NCI-H2107 (cell line): ENCODE measurements at places on chromosomes 2 and 18.
A peak's percentile ranks its signal among the peaks of the same experiment; 100 is the strongest.

DNA sequence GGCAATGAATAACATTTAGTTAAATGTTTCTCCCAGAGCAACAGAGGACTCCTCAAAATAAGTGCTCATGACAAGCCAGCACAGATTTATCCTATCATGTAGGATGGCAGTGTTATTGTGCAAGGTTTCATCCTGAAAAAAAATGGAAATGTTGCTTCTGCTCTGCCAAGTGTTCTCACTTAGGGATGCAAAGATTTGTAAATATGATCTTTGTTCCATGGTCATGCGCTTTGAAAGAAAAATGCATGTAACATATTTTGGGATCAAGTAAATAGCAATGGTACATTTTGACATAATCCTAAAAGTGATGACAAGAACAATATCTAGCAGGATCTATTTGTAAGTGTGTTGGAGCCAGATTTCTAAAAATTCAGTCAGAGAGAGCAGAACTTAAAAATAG lies 229.5 kb upstream of the CCDC150 start:
- no peak for DNase-seq

DNA sequence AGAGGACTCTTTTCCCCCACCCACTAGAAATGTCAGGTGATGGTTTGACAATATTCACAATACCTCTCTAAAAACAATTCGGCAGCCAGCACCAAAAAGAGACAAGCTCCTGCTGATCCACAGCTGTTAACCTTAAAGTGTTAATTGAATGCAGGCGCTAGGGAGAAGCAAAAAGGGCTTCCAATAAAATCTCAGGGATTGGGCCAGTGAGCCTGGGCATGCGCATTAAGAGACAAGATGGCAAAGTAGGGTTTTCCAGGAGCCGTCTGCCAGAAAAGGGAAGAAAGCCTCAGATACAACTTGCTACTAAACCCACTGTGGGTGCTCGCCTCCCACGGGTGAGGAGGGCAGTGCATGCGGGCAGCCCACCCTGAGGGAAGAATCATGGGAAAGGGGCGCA lies 98.8 kb downstream of the HS6ST1 start:
- no peak for DNase-seq

GRCh38 chr2:17748745-17749144 lies 4.9 kb downstream of the SMC6 start:
- DNase-seq = no peak

DNA sequence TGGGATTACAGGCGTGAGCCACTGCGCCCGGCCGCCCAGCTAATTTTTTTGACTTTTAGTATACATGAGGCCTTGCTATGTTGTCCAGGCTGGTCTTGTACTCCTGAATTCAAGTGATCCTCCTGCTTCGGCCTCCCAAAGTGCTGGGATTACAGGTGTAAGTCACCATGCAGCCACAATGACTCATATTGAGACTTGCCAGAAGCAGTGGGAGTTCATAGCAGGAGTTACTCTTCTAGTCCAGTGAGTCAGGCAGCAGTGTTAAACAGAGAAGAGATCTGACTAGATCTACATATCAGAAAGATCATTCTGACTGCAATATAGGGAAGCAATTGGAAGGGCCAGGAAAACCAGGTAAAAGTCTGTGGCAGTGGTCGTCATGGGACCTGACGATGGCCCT lies 1.5 kb upstream of the FLACC1 start:
- DNase-seq = no peak

GRCh38 chr2:240603081-240603835 lies 16.7 kb downstream of the CAPN10 start:
- no peak for DNase-seq

DNA sequence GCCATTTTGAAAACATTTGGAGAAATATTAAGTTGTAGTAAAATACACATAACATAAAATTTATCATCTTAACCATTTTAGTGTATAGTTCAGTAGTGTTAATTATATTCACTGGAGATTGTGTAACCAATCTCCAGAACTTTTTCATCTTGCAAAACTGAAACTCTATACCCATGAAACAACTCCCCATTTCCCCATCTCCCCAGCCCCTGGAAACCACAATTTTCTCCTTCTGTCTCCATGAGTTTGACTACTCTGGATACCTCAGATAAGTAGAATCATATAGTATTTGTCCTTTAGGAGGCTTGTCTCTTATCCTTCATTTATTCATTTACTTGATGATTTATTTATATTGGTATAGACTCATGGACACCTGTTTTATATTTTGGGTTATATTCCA lies 392.9 kb downstream of the SETBP1 start:
- no peak for DNase-seq

DNA sequence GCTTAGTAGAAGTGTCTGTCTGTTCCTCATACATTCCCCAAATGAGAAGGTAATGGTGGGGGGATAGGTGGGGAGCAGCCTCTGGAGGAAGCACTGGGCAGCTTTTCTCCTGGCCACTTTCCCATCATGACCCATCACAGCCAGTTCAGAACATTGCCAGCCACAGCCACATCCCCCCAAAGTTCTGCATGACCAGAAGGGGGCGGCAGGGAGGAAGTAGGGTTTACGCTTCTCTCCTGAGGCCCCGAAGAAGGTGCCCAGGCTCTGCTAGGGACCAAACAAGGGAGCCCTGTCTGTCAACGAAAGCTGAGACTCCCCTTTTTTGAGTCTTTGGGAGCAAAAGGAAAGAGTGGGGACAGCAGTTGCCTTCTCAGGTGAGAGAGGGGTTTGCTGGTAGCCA lies 7.7 kb downstream of the IGFBP5 start:
- DNase-seq = no peak

DNA sequence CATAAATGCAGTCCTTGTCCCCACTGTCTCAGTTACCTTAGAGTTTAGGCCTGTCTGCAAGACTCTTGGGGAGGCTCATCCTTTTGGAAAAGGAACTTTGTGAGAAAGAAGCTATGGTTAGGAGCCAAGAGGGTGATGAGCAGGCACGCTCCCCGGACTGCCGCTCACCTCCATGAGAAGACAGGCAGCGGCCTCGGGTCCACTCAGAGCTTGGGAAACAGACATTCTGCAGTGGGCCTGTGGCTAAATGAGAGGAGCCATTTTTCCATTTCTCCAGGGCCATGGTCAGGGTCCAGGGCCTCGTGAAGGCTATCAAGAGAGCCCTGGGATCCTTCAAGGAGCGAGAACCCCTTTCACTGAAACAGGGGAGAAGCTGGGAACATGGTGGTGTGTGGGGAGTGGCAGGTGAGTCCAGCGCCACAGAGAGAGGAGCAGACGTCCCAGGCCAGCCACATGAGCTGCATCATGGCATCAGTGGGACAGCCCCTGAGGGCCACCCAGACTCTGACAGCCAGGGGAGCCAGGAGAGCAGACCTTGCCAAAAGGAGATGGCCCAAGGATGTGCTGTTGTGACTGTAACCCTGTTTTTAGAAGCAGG lies 4.0 kb upstream of the TEX51 start:
- no peak for DNase-seq

DNA sequence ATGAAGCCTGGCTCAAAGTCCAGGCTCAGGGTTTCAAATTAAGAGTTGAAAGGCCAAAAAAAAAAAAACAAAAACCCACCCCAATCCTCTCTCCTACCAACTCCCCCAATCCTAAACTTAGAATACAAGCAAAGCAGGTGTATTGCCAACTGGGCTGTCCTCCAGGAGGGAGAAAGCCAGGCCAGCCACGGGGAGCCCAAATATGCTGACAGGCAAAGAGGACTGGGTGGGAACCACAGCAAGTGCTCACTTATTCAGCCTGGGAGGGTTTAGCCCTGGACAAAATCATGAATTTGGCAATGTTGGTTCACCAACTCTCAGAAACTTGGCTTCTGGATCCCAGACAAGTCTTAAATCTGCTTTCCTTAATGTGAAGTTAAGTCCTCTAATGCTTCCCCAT lies 36.5 kb downstream of the GKN2 start:
- DNase-seq = no peak

GRCh38 chr2:70632966-70633365 lies 79.3 kb upstream of the TGFA start:
- no peak for DNase-seq

DNA sequence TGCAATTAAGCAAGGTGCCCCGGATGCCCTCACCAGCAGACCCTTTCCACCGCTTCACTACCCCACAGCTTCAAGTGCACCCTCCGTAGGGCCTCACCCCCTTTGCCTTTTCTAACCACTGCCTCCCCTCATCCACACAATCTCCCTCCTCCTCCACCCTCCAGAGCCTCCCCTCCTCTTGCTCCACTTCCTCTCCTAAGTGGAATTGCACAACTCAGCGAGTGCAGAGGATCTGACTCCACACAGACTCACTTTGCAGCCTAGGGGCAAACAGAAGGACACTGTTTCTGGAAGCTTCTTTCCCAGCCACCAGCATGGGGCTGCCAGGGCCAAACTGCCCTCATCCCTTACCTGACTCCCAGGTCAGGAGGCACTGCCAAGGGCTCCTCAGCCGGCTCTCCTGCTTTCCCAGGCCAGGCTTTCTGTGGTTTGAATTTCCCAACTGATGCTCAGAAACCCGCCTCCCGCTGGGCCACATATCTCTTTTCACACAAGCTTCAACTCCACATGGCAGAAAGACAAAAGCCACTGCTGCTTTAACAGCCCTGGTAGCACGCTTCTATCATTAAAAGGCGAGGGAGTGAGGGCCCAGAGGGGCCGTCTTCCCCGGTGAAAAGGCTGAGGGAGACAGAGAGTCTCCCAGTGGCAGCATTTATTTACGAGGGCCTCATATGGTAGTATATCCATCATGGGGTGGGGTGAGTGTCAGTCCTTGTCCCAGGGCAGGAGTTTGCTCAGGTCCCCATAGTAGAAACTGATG lies 74.7 kb upstream of the MGAT4A start:
- peak; percentile 58 for DNase-seq

DNA sequence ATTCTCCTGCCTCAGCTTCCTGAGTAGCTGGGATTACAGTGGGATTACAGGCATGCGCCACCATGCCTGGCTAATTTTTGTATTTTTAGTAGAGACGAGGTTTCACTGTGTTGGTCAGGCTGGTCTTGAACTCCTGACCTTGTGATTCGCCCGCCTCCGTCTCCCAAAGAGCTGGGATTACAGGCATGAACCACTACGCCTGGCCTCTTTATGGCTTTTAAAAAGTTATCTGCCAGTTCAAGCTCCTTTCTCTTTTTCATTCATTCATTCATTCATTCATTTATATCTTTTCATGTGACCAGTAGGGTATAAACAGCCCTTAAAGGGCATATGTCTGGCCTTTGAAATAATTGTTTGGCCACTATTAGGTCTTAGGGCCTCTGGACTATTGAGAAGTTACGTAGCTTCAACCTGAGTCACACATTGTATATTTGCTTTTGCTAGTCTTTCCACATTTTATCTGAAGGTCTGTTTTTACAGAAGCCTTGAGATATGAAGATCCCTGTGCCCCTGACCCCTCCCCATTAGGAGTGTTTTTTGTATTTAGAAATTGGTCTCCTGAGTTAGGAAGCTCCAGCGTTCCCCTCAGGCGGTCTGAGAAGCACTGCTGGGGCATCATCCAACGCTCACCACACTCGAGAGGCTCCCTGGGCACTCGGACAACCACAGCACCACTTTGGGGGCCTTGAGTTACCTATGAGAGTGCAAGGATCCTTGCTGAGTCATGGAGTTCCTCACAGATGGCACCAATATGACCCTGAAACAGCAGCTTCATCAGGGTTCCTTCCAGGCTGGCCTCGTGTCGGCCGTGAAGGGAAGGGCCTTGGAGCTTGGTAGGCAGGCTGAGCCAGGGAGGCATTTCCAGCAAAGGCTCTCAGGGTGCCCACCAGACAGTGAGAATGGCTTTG lies 21.8 kb downstream of the FZD5 start:
- DNase-seq = no peak

DNA sequence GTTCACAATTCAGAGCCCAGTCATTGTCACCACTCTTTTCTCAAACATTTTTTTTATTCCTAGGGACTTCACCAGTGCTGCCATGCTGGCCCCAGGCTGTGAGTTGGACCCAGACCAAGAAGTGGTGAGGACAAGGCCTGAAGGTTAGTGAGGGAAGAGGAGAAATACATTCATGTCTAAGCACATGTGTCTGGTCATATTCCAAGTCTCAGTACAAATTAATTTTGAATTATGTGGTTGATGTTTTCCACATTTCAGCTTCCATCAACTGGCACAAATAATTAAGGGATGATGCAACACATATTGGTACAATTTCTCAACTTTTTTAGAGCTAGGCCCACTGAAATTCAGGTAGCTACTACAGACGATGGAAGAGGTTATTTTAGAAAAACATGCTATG lies 106.6 kb upstream of the UPP2 start:
- no peak for DNase-seq

DNA sequence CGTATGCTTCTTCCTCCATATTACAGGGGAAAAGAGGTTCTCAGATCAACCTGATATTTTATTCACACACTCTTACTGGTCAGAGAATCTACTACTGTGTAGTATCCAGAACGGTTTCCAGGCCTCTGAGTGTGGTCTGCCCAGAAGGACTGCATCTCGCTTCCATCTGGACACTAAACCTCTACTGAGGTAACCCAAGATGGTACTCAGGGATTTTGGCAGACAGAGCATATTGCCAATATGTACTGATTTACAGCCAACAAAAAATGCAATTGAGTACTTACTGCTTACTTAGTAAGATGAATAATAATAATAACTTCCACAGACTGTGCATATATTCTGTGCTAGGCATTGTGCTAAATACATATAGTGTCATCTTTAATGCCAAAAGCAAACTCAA lies 55.8 kb downstream of the CYRIA start:
- DNase-seq = no peak

- DNase-seq = no peak
Observed at GRCh38 chr2:38483776-38484501, 106.9 kb upstream of the ATL2 start.

DNA sequence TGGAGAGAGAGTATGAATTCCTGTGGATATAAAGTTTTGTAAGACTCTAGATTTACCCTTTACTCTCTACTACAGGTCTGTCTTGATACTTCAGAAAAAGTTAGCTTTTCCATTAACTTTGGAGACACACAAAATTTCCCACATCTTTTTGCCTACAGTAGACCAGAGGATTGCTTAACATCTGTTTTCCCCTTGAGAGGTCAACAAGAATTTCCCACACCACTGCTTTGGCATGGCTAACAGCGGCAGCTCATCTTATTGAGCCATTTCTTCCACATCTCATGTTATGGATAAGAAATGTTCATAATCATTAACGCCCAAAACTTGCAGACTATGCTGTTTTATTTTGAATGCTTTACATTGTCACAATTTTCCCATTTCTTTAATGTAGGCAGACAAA lies 273.6 kb upstream of the RGPD4 start:
- DNase-seq = no peak

- no peak for DNase-seq
Observed at GRCh38 chr2:239241431-239241960, 159.3 kb downstream of the HDAC4 start.

DNA sequence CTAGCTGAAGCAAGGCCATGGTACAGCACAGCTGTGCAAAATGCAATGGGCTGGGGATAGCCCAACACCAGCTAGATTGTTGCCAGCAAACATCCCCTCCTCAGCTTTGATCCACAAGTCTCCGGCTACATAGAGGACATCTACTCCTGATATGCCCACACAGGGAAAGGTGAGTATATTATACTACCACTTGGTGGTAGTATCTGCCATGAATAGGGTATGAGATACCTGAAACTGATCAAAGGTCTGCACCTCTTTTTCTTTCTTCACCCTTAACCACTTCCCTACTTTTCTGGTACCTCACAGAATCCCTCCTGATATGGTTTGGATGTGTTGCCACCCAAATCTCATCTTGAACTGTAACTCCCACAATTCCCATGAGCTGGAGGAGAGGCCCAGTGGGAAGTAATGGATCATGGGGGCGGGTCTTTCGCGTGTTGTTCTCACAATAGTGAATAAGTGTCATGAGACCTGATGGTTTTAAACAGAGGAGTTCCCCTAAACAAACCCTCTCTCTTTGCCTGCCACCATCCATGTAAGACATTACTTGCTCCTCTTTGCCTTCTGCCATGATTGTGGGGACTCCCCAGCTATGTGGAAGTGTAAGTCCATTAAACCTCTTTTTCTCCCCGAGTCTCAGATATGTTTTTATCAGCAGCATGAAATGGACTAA lies 279.6 kb downstream of the TXNL1 start:
- DNase-seq = no peak
